Stimulated activated CD4-positive, alpha-beta T cell treated with anti-CD3 and anti-CD28 coated beads, Interleukin-1b, Interleukin-23, amount 100 ng/mL, for 1 hour (primary cell): ENCODE measurements at places on chromosomes 6 and 20.

DNA sequence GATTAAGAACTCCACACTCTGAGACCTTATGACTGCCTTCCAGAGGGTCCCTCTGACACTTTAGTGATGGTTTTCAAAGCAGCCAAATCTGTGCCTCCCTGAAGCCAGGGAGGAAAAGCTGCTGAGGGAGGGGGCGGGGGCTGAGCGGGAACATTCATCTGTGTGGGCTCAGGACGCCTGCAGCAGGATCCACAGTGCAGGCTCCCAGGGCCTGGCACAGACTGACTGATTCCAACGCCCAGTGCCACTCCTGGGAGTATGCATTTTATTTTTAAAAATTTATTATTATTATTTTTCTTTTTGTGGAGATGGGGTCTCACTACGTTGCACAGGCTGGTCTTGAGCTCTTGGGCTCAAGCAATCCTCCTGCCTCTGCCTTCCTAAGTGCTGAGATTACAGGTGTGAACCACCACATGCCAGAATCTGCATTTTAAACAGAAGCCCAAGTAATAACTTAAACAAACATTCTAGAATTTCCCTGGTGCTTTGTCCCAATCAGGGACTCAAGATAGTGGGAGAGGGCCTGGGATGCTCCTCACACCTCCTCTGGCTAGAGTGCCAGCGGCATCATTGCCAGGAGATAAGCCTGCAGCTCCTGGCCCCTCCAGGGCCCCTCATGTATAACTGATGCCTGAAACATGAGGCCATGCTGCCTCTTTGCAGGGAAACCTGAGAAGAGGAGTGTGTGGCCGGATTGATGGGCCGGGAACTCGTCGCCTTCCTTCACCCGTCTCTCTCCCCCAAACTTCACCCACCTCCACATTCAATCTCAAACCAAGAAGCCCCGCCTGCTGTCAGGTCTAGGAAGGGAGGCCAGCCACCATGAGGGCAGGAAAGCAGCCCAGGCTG lies 438 bp upstream of the TMC2 start:
- no peak for DNase-seq

- no peak for DNase-seq
Measured at GRCh38 chr6:111633822-111634221, 28.1 kb upstream of the TRAF3IP2 start.

GRCh38 chr6:123053602-123054225 lies 57.7 kb downstream of the CLVS2 start:
- no peak for DNase-seq

DNA sequence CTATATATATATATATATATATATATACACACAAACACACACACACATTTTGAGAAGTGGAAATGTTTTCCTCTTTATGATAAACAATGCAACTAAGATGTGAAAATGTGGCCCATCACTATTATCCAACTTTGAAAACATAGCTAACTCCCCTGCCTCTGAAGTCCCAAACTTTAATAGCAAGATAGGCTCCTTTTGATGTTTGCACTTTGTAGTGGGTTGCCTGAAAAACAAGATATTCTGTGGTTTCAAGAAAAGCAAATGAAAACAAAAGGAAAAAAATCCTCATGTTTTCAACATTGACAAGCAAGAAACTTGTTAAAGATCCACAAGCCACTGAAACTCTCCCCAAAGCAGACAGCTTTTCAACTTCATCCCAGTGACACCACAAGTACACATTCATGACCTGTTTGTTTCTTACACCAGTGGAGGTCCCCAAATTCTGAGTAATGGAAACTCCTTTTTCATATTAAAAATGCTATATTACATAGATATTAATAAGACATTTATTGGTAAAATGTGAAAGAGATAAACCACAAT lies 90.0 kb downstream of the IPCEF1 start:
- DNase-seq = no peak

DNA sequence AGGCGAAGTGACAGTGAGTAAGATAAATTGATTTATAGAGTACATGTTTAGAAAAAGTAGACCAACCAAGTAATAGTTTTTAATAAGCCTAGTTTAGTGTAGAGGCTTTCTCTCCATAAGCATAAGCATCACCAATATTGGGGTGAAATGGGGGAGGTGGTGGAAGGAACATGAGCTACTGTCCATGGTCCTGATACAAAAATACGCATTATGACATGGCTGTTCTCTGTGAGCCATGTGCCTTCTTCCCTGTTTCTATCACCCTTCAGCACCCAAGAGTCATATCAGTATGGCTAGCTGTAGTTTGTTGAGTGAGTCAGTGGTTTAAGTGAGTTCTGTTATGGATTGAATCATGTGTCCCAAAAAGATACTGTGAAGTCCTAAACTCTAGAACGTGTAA lies 150.8 kb downstream of the EDN1 start:
- DNase-seq = no peak

- no peak for DNase-seq
Measured at GRCh38 chr6:24145690-24146131, 19.7 kb downstream of the NRSN1 start.

GRCh38 chr6:66568271-66568670 lies 861.2 kb upstream of the EYS start:
- no peak for DNase-seq

- DNase-seq = no peak
Measured at GRCh38 chr6:157586088-157586414, 205.1 kb downstream of the ZDHHC14 start.

GRCh38 chr6:145508107-145508506 lies 227.2 kb downstream of the EPM2A start:
- no peak for DNase-seq

- DNase-seq = no peak
Measured at GRCh38 chr6:148306286-148306685, 36.4 kb upstream of the SASH1 start.

DNA sequence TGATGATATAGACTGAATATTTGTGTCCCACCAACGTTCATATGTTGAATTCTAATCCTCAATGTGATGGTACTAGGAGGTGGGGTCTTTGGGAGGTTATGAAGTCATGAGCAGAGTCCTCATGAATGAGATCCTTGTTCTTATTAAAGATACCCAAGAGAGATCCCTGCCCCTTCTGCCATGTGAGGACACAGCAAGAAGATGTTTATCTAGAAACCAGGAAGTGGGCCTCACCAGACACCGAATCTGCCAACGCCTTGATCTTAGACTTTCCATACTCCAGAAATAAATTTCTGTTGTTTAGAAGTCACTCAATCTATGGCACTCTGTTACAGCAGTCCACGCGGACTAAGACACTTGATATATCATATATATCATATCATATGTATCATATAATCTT lies 67.7 kb upstream of the GCM1 start:
- DNase-seq = no peak

- no peak for DNase-seq
Measured at GRCh38 chr6:21263531-21264287, 329.8 kb upstream of the SOX4 start.

GRCh38 chr20:53872561-53873229 lies 197.7 kb downstream of the BCAS1 start:
- DNase-seq = no peak

DNA sequence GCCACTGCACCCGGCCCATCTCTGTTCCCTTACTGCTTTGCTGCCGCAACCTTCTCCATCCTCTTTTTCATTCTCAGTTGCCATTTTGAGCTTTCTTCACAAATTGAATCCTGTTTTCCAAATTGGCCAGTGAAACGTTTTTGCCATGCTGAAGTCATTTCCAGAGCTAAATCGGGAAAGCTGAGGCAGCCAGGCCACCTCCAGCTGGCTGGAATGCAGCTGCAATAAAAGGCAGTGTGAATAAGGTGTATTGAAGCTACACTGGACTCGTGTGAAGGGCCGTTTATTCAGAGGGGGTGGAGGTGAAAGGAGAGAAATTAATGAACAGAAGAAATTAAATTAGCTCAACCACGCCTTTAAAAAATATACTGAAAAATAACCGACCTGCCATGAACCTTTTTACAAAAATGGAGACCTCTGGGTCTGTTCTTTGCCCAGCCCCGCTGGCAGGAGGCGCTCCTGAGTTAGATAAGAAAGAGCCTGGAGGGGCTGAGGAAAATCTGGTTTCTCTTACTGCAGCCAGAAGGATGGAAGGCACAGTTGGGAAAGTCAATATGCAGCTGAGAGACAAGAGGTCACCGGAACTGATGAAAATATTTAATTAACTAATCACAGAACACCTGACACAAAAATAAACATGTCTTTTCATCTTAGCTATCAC lies 283.9 kb downstream of the FOXC1 start:
- DNase-seq = no peak

GRCh38 chr6:11174242-11174611 lies 58.2 kb downstream of the NEDD9 start:
- no peak for DNase-seq

- DNase-seq = no peak
Measured at GRCh38 chr20:32841174-32841573, 17.5 kb upstream of the EFCAB8 start.

DNA sequence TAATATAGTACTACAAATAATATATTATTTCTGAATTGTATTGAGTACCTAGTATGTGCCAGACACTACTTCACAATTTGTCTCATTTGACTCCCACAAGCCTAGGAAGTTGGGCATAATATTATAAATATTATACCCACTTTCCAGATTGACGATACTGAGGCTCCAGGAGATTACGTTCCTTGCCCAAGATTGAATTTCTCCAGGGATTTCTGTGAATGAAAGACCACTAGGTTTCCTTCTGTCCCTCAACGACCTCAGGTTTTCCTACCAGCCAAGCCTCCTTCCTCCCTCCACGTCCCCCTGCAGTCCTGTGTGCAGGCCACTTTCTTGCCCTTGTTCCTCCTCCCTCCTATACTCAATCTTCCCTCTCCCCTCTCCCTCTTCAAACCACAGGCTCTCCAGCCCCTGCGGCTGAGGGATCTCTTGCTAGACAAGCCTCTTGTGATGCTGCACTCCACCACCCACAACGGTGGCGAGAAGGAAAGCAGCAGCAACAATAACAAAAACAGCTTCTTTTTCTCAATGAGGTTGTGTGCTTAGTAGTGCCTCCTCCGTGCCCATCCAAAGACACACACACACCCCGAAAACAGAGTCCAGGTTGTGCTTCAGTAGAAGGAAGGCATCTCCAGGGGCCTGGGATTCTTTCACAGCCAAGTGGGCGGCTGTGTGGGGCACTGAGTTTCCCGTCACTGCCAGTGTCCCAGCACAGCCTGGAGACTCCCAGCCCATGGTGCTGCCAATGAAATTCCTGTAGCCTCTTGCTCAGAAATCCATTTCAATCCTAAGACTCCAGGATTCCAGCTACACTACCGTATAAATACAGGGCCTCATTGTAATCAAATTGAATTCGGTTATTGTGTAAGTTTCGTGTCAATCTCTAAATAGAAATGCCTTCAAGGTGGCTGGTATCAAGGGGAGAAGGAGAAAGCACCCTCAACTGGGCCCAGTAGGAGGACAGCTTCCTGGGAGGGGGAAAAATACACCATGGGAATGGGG lies 94.4 kb downstream of the NCR2 start:
- no peak for DNase-seq

GRCh38 chr6:105603788-105604586 lies 201.1 kb upstream of the PREP start:
- DNase-seq = no peak

- DNase-seq = no peak
Measured at GRCh38 chr6:77474286-77474956, 11.1 kb upstream of the HTR1B start.

- no peak for DNase-seq
Measured at GRCh38 chr6:13661647-13662046, 46.5 kb downstream of the NOL7 start.

- no peak for DNase-seq
Measured at GRCh38 chr20:5920581-5920980, 29.8 kb downstream of the TRMT6 start.

GRCh38 chr6:11210386-11211138 lies 21.9 kb downstream of the NEDD9 start:
- DNase-seq = no peak

- DNase-seq = no peak
Measured at GRCh38 chr6:126134491-126134890, 148.2 kb downstream of the TRMT11 start.

- DNase-seq = no peak
Measured at GRCh38 chr6:136927292-136927691, 5.2 kb downstream of the SLC35D3 start.

DNA sequence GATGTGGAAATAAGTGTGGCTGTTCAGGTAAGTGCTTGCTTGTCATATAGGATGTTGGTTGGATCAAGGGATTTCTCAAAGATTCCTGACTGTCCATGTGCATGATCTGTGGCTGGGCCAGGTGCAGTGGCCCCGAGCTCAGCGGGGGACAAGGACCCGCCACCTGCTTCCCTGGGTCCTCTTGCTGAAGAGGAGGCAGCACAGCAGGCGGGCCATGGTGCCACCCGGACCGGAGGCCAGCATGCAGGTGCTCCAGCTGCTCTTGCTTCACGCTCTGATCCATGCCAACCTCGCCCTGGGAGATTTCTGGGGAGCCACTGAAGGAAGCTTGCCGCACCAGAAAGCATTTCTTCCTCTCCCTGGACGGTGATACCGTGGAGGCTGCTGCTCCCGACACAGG lies 173.8 kb downstream of the HIVEP2 start:
- DNase-seq = no peak

DNA sequence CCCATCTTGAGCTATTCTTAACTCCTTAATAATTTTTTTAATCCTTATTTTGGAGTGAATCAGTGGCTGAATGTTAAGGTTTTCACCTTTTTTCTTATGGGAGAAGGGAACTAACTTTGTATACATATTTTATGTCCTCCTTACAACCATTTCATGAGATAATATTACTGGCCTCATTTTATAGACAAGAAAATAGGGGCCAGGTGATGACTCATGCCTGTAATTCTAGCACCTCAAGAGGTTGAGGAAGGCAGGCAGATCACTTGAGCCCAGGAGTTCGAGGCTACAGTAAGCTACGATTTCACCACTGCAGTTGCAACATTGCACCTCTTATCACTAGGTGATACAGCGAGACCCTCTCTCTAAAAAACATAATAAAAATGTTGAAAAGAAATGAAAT lies 128.7 kb downstream of the TMEM242 start:
- DNase-seq = no peak

- no peak for DNase-seq
Measured at GRCh38 chr6:129498950-129499842, 210.8 kb downstream of the ARHGAP18 start.

DNA sequence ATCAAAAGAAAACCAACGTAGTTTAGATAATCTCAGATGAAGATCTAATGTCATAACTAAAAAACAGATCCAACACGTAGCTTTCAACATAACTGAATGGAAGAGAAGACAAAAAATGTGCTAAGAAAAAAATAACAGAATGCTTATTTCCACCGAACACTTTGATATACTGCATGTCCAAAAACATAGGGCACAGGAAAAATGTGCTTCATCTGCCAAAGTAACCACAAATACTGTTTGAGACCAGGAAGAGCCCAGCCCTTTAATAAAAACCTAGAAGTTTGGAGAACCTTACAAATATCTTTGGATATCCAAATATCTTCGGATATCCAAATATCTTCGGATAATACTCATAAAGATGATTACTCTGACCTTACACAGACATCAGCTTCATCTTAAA lies 19.8 kb downstream of the LAMA4 start:
- no peak for DNase-seq
